LNCaP clone FGC (cell line): ENCODE measurements at places on chromosomes 3 and 15.
A peak's percentile ranks its signal among the peaks of the same experiment; 100 is the strongest.

- no peak for DNase-seq
These were observed 695.4 kb upstream of the UBE2E2 start for GRCh38 chr3:22507709-22508108.

DNA sequence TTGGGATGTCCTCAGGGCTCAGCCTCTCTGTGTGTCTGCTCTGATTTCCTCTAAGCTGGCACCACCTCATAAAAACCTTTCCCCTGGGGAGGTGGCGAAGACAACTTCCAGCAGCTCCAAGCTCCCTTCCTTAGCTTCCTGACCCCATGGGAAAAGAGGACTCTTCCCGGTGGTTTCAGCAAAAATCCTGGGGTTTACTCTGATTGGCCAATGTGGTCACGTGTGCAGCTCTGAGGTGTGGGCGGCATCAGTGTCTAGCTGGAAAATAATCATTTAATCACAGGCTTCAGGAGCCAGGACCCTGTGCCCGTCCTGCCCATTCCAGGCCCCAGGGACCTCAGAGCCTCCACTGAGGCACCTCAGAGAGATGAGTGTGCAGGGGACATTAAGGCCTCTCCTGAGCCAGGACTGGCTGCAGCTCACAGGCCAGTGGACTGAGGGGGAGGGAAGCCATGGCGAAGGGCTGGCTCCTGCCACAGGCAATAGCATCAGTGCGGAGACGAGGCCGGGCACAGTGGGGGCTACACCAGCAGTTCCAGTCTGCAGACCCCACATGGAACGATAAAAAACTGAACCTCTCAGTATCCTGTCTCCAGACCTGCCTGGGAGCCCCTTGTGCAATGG lies 104.1 kb downstream of the TPRA1 start:
- DNase-seq: no peak

GRCh38 chr15:34951993-34952392 lies 17.5 kb downstream of the AQR start:
- no peak for DNase-seq

DNA sequence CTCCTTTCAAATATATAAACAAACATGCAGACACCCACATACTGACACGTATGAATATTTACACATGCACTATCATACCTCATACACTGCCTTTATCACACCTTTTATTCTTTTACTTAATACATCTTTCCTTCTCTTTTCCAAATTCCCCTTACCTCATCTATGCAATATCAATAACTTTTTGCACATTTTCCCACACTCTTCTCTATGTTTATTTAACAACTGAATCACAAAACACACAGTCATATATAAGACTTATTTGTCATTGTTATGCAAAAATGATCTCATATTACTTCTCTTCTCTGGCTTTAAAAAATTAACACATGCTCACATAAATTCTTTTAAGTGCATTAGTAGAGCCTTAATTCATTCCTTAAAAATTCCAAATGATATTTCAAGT lies 461.4 kb downstream of the DIPK2A start:
- no peak for DNase-seq

GRCh38 chr3:145313751-145314150 lies 847.2 kb downstream of the PLOD2 start:
- no peak for DNase-seq

DNA sequence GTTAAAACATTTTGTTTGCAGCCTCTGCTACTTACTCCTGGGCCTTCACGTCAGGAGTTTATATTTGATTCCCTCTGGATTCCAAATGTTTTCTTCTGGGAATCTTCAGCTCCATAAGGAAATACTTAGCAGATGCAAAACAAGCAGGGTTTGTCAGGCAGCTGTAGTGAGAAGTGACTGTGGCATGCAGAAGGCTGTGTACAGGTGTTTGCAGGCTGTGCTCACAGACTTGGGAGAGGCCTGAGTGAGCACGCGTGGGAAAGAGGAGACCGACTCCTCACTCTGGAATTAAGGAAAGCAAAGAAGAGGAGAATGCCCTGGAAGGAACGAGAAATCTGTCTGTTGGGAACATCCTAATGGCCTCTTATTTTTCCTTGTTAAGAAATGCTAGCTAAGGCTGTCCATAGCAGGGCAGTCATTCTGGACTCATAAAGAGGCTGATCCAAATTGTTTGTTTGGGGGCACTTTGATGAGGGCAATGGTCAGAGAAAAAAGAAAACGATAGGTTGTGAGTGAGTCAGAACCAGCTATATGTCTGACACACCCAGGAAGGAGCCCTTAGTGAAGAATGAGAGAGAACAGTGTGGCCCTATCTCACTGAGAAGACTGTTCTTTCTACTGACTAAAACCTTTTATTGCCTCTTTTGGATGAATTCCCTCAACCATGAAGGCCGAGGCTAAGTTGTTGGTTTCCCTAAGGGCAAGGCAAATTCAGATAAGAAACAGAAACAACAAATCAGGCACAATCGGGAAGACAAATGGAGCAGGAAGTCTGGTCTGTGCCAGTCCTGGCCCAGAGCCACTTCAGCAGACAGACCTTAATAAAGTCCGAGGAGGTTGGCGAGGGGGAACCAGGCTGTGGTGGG lies 82.6 kb downstream of the TGFBR2 start:
- DNase-seq: peak; percentile 63

DNA sequence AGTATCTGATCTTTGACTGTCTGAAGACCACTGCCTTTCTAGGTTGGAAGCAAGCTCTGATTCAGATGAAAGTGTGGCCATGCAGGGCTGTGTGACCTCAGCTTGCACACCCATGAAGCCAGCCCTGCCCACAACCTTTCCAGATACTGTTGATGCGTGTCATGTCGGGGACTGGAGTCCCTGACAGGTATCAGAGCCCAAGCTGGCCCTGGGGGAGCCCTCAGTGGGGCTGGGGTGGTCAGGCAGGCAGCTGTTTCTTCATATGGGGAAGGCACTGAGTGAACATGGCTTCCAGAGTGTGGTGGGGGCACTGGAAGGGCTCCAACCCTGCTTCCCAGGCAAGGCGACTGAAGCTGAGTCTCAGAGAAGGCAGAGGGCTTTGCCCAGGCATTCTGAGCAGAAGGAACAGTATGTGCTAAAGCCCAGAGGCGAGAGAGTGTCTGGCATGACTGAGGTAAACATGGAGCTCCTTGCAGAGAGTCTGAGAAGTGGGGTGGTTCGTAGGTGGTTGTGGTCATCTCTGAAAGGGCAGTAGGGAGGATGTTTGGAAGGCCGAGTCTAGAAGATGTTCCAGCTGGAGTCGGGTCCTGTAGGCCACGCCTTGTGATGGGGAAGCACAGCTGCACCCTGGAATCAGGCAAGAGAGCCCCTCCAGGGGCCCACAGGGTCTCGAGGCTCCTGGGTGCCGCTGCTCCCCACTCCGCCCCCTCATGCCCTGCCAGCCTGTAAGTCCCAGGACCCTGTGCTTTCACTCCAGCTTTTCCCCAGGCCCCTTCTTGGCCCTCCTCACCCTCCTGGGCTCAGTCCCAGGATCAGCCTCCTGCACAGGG lies 122.2 kb downstream of the EEFSEC start:
- no peak for DNase-seq
